Stimulated activated CD8-positive, alpha-beta memory T cell treated with anti-CD3 and anti-CD28 coated beads, Interleukin-4, amount 100 ng/mL, for 1 hour (primary cell): ENCODE measurements at places on chromosomes 12 and 14.

DNA sequence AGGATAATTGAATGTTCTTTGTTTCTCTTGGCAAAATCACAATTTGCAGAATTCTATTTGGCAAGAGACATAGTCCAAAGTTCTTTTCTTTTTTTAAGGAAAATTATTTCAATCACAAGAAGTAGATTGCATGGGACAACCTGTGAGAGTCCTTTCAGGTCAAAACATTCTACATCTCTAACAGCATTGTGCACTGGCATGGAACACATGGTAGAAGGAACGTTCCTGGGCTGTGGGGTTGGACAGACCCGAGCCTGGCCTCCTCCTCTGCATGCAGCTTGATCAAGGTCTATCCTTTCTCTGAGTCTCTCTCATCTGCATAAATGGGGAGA is 88.6 kb upstream of the CPSF6 start:
- no peak for DNase-seq

DNA sequence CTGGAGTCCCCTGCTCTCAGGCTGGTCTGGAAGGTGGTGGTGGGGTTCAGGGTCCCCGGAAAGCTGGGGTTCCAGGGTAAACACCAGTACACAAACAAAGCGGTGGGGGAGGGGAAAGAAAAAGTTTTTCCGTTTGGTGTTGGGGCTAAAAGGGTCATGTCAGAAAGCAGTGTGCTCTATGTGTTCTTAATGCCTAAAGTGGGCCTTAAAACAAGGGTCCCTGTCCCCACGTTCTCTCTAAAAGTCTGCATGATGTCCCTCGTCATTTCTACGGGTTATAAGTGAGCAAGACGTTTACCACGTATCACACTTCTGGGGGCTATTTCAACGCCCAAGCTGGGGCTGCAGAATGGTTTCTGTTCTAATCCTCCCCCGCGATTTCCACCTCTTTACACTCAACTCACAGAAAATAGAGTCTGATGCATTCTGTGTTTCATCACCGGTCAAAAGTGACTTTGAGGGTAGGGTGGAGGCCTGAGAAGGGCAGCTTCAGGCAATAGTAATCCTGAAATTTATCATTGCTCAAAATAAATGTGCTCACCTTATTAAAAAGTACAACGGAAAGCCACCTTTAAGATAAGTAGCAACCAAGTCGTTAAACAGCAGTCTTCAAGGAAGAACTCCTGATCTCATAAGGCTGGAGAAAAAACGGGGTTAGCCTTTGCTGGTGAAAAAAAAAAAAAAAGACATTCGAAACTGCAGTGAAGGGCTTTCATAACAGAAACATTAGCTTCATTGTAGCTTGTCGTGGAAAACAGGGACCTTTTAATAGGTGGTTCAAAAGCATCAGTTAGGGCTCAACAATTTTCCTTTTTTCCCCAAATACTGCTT is 63.9 kb upstream of the PTGR2 start:
- no peak for DNase-seq

GRCh38 chr12:89379148-89379838 is 27.0 kb upstream of the DUSP6 start:
- DNase-seq: no peak

- no peak for DNase-seq
These were observed 125.3 kb downstream of the FBXL14 start for GRCh38 chr12:1469070-1469469.

- no peak for DNase-seq
These were observed 2.6 kb upstream of the OR6J1 start for GRCh38 chr14:22646570-22647254.

- no peak for DNase-seq
These were observed 75.9 kb downstream of the TNFAIP2 start for GRCh38 chr14:103199124-103199523.

DNA sequence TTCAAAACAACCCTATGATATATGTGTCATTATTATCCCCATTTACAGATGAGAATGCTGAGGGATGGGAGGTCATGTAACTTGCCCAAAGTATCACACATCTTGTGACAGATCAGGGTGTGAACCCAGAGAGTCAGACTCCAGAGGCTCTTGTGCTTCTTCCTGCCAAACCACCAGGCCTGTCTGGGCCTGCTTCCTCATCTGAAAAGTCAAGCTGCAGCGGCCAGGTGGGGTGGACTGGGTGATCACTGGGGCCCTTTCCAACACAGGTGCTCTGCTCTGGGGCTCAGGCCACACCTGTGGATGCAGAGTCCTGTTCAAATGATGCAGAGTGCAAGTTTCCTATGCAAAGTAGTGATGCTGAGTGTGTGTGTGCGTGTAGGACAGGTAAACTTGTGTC is 26.7 kb downstream of the TSPAN11 start:
- DNase-seq: no peak

- DNase-seq: no peak
These were observed 32.5 kb downstream of the MMAB start for GRCh38 chr12:109540526-109541412.

DNA sequence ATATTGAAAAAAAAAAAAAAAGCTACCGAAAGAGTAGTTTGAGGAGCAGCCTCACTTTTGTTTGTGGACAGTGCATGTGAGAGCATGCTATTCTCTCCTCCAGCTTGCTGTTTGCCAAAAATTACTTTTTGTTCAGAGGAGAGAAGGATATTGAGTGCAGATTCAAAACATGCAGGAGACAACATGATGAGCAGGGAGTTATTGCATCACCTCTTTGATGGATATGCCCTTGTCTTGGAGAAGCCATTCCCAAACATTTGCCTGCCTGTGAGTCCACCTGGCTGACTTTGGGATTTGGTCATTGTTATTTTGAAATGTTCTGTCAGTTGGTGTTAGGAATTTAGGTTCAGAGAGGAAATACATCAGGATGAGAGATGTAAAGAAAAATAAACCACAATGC is 2.4 kb downstream of the C12orf75 start:
- DNase-seq: no peak

- DNase-seq: no peak
These were observed 171.8 kb upstream of the PWP1 start for GRCh38 chr12:107513636-107514400.

- no peak for DNase-seq
These were observed 63.2 kb upstream of the TMX1 start for GRCh38 chr14:51176839-51177238.

DNA sequence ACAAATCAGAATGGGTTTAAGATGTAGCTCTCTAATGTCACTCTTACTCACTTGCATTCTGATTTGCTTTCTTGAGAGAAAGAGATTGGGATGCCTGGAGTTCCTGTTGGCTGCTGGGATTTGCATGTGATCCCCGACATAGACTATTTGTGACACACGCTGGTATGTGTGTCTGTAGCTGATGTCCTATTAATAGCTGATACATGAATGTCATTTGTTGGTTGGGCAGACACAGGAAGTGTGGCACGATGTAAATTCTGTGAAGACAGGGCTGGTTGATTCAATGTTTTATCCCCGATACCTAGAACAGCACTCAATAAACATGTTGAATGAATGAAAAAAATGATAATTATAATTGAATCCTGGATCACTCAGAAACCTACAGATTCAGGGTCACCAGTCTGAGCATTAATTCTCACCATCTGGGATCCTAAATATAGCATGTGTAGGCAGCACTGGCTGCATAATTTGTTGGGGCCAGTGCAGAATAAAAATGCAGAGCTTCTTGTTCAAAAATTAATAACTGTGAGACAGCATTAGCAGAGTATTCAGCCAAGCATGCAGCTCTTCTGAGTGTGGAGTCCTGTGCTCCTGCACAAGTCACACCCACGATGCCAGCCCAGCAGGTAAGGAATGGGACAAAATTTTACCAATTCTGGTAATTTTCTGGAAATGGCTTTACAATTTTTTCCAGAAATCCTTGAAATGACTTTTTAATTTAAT is 35.5 kb upstream of the SOCS2 start:
- no peak for DNase-seq

DNA sequence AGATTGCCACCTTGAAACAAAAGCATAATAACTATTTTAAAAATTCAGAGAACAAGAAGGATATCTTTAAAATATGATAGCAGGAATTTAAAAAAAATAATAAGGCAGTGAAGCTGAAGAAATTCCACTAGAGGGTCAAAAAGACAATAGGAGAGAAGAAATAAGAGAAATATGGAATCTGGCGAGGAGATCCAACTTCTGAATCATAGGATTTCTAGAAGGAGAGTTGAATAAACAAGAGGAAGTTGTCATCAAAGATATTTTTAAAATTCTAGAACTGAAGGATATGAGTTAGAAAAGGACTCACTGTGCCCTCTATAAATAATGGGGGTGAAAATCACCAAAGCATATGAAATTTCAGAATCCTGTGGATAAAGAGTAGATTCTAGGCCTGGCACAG is 26.8 kb upstream of the TOMM20L start:
- no peak for DNase-seq

GRCh38 chr12:18953505-18953904 is 176.0 kb upstream of the PLEKHA5 start:
- DNase-seq: no peak

DNA sequence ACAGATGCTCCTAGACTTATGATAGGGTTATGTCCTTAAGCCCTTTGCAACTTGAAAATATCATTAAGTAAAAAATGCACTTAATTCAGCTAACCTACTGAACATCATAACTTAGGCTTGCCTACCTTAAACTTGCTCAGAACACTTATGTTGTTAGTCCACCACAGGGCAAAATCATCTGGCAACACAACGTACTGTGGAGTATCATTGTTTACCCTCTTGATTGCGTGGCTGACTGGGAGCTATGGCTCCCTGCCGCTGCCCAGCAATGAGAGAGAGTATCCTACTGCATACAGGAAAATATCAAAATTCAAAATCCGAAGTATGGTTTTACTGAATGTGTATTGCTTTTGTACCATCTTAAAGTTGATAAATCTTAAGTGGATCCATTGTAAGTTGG is 105.5 kb downstream of the SOX5 start:
- no peak for DNase-seq

DNA sequence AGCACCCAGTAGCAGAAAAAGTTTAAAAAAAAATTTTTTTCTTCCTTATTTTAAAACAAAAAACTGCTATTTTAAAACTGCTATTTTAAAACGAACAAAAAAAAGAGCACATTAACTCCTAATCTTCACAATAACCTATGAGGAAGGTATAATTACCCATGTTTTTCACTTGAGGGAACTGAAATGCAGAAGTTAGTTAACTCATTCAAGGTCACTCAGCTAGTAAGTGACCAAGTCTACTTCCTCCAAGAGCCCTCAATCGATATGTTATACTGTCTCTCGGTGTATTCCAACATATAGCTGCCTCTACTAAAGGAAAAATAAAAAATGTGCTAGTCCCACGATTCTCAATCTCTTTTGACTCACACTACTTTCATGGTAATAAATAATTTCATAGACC is 7.8 kb downstream of the RPAP3 start:
- DNase-seq: no peak

- no peak for DNase-seq
These were observed 157.0 kb downstream of the TMEM117 start for GRCh38 chr12:43992856-43993255.

DNA sequence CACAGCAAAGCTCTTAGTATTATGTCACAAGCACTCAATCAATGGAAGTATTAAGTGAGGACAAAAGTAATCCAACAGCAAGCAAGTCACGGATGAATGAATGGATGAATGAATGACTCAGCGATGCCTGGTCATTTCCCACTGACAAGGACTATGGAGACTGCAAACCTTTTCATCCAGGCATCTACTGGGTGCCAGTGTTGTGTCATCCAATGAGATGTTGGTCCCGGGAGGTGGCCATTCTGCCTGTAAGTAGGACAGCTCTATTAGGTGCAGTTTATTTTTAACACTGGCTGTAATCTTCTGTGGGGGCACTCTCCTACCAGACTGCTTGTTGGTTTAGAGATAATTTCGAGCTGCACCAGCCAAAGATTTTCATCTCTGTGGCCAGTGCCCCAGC is 39.4 kb downstream of the STAB2 start:
- no peak for DNase-seq

DNA sequence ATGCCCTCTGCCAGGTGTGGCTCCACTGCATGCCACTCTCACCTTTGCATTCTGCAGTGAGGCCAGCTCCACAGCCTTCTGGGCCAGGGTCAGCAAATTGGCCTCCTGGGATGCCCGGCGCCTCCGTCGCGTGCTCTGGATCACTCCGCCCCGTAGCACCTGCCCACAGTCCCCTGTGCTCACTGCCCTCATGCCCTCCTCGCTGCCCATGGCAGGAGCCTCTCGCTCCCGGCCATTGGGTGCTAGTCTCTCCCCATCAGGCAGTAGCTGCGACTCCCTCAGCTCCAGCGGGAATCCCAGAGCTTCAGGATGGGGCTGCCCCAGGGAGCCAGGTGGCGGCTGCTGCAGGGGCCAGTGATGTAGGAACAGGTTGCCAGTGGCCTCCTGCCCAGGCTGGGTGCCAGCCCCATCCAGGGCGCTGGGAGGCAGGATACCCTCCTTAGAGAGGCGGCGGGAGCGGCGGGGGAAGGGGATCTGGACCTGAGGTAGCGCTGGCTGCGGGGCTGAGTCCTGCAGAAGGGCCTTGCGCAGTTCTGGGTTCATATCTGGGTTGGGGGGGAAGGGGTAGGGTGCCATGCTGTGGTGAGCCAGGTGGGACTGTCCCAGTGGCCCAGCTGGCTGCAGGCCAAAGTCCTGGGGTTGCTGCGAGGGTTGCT is 24.5 kb upstream of the PNMA1 start:
- DNase-seq: no peak

DNA sequence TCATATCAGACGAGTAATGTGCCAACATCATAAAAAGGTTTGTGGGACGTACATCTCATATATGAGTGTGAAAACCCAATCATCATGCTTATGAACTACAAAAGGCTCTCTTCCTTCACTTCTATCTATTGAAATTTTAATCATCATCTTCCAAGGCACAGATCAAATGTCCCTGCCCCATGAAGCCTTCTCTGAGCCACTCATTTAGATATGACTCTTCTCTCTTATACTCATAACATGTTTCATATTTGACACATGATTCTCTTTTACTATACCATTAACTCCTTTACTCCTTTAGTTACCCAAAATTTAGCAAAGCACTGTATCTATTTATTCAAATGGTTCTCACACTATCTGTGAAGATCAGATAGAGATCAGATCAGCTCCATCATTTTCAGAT is 22.2 kb downstream of the RALGAPA1 start:
- no peak for DNase-seq

DNA sequence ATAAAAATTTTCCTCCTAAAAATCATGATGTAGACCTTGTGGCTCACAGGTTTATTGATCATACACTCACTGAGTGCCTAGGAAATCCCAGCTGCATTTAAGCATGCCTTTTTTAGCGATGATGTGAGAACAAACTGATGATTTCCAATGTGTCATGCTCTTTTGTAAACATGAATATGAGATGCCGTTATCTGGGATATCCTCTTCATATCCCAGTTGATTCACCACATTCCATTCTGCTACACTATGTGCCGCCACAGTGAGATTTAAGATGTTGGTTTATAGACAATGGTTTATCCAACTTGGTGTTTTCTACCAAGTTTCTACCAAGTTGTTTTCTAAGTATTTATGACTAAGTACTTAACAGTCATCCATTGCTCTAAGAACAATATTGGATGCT is 5.2 kb downstream of the OR4E1 start:
- no peak for DNase-seq
